ENCODE measurements at places on chromosomes 4 and X. TPM values are rescaled to one million over a fixed set of nuclear protein-coding genes. Genes with fewer than 3 reads are reported as not detected.

DGKK gene
- total RNA-seq: not detected

TCEAL7 gene
- total RNA-seq: not detected

RHOH gene
- total RNA-seq: not detected

HPSE gene
- total RNA-seq: 0.92 TPM

TMEM144 gene
- 4.6 TPM for total RNA-seq

UPF3B gene
- 20.9 TPM for total RNA-seq

CYLC1 gene
- not detected for total RNA-seq

FAM53A gene
- total RNA-seq: 0.67 TPM

SPATA18 gene
- 5.2 TPM for total RNA-seq

VSIG1 gene
- total RNA-seq: 0.31 TPM

ASB9 gene
- 25.2 TPM for total RNA-seq

TCP11X2 gene
- not detected for total RNA-seq

GABRE gene
- 15.9 TPM for total RNA-seq

MXRA5 gene
- total RNA-seq: not detected
